Activated T-cell treated with anti-CD3 and anti-CD28 coated beads, Interleukin-2, amount 50 U/mL, for 1 hour (primary cell): ENCODE measurements at places on chromosomes 3 and 15.

- DNase-seq = no peak
Measured at GRCh38 chr3:156973954-156974353, 147.8 kb downstream of the LEKR1 start.

DNA sequence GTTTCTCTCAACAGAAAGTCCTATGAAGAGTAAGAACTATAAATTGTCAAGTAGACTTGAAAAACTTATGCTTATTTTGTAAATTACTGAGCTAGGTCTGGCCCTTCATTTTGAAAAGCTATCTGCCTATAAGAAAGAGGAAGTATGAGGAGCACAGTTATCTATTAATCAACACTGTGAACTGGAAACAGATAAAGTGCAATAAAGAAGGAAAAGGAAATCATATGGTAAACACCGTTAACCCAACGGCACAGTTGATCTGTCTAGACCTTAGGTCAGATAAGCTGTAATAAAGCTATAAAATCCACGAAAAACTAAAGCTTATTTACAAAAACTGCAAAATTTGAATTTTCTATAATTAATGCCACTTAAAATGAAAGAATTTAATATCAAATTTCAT lies 242.5 kb downstream of the ZBTB20 start:
- no peak for DNase-seq

- no peak for DNase-seq
Measured at GRCh38 chr15:48596415-48596814, 49.1 kb downstream of the FBN1 start.

- no peak for DNase-seq
Measured at GRCh38 chr3:72924055-72924454, 36.2 kb downstream of the GXYLT2 start.

GRCh38 chr3:3734881-3735280 lies 64.3 kb upstream of the LRRN1 start:
- DNase-seq = no peak

- DNase-seq = no peak
Measured at GRCh38 chr15:90839187-90840071, 29.0 kb upstream of the FURIN start.

DNA sequence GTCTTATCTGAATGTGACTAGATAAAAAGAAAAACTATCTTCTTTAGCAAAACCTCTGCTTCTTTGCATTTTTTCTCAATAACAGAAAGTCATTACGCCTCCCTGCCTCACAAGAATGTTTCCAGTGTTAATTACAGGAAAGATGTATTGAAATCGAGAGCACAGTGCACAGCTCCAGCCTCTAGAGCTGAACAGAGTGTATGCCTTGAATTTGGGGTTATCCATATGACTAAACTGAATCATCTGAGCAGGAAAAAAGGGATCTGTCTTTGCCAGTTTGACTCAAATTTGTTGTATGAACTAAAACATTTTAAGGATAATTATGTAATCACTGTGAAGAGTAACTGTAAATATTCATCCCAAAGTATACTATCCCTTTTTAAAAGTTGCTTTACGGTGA lies 149.1 kb upstream of the CGNL1 start:
- no peak for DNase-seq

DNA sequence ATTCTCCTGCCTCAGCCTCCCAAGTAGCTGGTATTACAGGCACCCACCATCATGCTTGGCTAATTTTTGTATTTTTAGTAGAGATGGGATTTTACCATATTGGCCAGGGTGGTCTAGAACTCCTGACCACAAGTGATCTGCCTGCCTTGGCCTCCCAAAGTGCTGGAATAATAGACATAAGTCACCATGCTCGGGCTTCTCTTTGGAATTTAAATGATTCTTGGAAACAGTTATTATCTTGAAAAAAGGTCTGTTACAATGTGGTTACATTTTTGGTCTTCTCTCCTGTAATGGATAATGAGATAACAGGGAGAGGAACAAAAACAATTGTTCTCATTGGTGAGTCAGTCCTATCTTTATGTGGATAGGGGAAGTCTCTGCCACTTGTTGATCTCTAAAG lies 59.8 kb upstream of the AADACL2 start:
- no peak for DNase-seq

- peak; percentile 77 for DNase-seq
Measured at GRCh38 chr15:50685976-50686468, 575 bp downstream of the TRPM7 start.

DNA sequence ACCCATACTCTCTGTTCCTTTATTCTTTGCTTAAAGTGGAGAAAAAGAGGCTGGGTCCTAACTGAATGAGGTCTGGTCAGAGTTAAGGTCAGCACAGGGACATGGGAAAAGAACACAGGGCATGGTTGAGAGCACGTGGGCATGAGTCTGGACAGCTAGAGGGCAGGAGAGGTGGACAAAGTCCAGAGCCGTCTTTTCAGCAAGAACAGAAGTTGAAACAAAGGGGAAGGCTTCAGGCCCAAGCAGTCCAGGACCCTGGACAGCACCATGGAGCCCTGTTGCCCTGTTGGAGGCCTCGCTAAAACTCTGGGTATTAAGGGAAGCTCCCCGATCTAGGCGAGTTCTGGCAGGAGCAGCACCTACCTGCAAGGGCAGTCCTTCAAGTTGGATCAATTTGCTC lies 50.7 kb downstream of the XYLB start:
- DNase-seq = no peak

DNA sequence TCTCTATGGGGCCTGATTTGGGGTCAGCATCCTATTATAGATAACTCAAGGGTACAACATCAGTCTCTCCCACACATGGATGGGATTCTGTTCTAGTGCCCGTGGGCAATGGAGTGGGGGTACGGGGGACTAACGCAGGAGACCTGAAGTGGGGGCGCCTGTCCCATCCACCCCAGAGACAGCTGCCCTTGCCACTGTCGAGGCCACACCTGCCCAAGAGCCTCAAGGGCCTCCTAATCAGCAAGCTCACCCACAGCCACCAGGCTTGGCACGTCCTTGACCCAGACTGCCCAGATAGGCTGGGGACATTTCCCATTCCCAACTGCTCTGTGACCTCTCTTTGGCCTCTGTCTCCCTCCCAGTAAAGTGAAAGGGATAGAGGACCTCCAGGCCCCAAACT lies 8.5 kb upstream of the ISLR2 start:
- no peak for DNase-seq

DNA sequence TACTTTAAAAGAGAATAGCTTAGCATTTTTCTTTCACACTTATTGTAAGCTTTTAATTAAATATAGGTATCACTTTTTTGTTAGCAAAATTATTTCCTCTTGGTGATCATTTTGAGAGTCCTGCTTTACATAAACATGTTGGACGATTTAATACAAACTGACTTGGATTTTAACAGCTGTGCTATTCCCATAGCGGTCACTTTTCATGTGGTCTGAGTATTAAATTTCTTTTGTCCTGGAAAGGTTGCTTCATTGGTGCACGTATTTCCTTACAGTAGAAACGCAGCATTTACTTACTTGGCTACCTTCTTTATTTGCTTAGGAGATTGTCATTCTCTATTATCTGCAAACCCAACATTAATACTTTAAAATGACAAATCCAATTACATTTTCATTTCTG lies 109.4 kb downstream of the ATG7 start:
- no peak for DNase-seq

DNA sequence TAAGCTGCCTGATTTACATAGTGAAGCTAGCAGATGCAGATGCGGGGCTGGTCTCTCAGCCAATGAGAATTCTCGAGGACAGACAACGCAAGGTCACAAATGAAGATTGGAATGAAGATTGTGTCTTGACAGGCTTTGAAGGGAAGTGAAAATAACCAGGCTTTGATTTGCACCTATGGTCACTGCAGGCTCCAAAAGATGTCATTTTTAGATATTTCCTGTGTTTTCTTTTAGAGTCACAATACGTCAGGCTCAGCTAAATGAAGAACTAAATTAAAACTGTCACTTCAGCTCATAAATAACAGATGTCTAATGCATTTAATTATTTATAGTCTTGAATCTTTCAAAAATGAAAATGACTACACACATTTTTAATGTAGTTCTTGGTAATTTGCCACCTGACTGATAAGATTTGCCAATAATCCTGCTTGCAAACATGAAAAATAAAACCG lies 99.5 kb downstream of the SQOR start:
- no peak for DNase-seq

DNA sequence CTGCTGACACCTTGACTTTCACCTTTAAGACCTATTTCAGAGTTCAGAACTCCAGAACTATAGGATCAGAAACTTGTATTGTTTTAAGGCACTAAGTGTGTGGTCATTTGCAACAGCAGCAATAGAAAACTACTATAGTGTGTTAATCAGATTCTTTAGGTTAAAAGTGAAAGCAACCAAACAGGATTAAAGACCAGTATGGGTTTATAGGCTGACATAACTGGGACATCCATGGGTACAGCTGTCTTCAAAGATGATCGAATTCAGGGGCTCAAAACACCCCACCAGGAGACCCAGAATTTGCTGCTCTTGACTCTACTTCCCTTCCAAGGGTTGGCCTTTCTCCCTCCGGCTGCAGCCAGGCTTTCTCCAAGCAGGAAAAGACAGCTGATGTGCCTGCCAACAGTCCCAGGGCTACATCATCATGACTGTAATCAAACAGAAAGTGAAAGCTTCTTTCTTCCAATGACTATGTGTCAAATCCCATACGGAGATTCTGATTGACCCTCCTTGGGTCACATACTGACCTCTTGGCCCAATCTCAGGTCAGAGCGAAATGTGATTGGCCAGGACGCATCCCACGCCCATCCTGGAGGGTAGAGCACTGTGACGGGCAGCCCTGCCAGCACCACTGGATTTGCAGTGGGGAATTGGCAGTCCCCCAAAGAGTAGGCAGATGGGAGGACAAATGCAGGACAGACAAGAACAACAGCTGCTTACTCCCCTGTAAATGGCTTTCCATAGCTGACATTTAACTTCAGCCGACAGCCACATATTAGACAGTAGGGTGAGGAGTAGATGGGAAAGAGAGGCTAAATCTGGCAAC lies 51.4 kb upstream of the RNF7 start:
- no peak for DNase-seq

- no peak for DNase-seq
Measured at GRCh38 chr3:151367448-151367847, 17.1 kb downstream of the P2RY12 start.

DNA sequence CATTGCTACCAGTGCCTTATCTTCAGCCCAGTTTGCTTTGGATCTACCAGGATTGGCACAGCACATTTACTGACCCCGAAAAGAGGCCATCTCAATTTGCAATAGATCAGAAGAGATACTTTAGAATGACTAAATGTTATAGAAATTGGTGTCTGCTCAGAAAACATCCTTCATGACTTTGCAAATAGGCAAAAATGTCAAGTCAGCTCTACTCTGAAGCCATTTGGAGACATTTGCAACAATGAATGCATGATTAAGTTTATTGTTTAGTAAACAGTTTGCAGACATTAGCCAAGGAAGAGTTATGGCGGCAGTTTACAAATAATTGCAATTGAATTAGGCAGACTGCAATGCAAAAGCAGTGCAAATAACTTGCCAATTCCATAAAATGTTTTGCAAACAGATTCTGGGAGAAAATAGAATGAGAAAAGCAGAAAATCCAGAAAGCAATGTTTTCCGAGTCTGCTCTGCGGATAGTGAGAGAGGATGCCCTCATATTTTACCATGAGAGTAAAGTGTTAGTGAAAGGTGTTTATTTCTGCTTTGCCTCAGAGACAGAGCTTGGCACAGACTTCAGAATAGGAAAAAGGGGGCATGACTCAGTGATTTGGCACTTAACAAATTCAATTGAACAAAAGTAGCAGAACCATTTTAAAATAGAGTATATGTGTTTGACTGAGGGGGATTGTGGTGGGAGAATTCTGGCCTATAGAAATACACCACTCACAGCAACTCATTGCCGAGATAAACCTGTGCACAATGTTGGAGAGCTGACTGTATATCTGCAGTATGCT lies 334.9 kb upstream of the NR2F2 start:
- no peak for DNase-seq

DNA sequence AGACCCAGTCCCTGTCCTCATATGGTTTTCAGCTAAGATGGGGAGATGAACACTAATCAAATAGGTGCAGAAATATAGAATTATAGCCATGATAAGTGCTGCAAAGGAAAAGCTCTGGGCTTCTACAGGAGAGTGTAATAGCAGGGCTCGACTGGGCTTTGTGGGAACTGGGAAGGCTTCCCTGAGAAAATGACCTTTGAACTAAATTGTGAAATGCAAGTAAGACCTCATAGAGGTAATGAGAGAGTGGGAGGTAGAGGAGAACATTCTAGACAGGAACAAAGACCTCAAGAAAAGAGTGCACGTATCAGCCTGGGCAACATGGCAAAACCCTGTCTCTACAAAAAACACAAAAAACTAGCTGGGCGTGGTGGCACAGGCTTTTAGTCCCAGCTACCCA lies 231.6 kb downstream of the ABHD5 start:
- DNase-seq = no peak

GRCh38 chr3:120151791-120152190 lies 57.5 kb upstream of the GSK3B start:
- no peak for DNase-seq

DNA sequence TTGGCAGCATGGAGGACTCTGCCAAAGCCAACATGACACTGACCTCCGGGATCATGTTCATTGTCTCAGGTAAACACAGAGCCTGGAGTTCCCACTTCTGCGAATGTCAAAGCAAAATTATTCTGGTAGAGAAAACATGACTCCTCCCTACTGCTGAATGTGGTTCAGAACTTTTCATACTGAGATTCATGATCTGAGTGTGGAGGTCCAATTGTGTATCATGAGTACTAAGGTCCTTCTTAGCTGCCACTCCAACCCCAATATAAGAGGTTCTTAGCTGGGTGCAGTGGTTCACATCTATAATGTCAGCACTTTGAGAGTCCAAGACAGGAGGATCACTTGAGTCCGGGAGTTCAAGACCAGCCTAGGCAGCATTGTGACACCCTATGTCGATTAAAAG lies 13.8 kb downstream of the CLDN18 start:
- DNase-seq = no peak

DNA sequence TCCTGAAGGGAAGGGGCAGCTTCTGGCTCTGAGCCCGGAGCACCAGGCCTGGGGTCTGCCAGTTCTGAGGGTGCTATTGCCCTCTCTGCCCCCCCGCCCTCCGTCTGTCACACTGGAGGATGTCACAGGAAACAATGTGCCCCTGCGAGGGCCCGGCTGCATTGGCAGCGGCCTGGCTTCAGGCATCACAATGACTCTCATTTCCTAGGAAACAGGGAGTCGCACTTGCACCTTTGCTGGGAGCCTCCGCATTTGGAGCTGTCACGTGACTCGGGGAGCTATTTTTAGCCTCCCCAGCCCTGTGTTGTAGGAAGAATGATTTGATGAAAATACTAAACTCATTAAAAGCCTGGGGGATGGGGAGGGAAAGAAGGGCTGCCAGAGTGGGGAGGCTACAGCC lies 518.9 kb downstream of the SHQ1 start:
- no peak for DNase-seq
